ENCODE measurements at places on chromosomes 5 and 9. TPM values are rescaled to one million over a fixed set of nuclear protein-coding genes. Genes with fewer than 3 reads are reported as not detected.

STK10 gene
- total RNA-seq, result 45.1 TPM

PCDHA9 gene
- total RNA-seq, result 0.29 TPM

GKAP1 gene
- 14.0 TPM for total RNA-seq

CNTFR gene
- 23.0 TPM for total RNA-seq

DMRT2 gene
- not detected for total RNA-seq

FAM53C gene
- 29.2 TPM for total RNA-seq

EQTN gene
- total RNA-seq, result 0.32 TPM

GMCL2 gene
- not detected for total RNA-seq

DNA sequence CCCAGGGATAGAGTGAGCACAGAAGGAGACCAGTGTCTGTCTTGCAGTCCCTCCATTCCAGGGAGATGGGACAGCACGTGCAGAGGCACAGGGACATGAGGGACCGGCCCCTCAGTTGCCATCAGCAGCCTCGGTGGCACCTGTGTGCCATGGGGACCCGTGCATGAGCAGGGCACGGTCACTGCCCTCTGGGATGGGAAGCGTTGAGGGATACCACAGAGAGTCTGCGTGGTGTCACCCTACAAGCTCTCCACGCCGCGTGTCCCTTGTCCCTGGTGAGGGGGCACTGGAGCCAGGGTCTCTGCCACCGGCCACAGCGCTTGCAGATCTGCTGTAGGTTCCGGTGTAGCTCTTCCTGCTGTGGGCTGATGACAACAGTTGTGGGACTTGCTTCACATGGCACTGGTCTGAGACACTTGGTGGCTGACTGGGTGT is 108.1 kb downstream of the CACNA1B start:
- no peak for DNase-seq

DNA sequence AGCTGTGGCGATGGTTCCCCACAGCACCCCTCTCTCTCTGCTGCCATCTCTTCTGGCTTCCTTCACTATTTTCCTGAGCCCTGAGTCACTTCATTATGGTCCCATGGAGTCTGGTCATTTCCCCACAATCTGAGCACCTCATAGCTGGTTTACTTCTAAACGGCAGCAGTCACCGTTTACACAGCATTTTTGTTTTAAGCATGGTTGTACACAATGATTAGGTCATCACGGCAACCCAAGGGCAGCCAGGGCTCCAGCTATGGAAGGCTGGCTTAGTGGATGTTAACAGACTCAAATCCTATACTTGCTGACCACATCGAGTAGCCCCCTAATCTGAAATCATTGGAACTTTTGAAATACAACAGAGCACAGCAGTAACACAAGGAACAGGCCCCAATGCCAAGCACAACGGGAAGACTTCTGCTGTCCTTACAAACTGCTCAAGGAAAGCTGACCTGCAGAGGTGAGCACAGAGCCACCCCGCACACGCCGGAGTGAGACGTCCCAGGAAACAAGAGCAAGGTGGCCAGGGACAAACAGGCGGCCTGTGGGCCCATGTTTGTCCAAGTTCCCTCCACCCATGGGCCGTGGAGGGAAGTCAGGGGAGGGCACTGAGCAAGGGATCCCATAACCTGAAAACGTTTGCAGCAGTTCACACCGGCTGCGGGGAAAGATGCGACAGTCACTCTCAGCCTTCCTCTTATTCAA is 22.9 kb downstream of the CAMSAP1 start:
- no peak for DNase-seq

DNA sequence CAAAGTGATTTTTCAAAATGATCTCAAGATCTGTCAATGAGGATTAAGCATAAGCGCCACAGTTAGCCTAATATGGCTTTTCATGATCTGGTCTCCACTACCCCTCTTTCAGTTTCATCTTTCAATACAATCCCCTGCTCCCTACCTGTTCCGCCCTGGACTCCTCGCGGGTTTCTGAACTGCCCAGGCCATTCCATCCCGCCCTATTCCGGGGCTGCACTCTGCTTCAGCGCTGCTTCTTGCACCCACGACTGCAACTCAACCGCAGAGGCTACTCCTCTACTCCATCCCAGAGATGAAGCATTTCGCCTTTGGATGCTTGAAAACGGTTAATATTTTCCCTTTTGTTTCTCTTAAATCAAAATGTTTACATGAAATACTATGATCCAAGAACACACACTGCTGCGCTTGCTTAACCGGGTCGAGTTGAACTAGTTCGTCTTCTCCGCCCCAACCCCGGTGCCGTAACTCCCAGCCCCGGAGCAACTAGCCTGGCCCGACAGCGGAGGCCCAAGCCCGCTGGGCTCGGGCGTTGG is 716 bp upstream of the OTULIN start:
- no peak for DNase-seq

DNA sequence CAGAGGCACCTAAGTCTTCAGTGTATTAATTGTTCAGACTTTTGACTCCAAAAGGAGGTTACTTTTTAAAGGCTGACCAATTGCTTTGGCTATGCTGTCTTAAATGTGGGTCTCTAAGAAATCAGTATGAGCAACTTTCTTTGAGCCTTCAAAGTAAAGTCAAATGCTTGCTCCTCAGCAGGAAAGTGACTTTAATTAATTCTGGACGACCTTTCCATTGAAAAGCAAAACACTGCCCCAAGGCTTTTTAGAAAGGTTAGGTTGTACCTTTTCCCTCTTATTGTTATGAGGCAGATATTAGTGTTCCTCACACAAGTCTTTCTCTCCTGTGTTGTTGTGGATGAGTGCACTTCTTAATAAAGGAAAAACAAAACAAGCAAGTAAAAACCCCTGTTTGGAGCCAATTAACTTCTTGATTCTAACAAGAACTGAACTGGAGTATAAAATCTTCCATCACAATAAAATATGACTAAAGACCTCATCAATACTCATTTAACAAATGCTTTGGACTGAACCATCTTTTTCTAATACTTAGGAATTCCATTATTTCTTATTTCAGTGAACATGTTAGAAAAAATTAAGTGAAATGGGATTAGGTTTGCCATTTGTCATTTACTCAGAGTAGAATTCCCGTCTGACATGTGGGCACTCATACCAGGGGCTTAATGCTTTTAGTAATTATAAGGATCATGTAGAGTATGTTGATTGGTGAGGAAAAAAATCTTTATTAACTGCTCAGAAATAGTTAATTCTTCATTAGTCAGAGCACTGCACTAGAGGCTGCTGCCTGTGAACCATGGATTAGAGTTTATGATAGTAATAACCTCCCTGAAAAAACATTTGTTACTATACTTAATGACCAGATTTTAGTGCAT is 159.1 kb upstream of the ZNF608 start:
- DNase-seq, result no peak

- DNase-seq, result no peak
Observed at GRCh38 chr9:130868230-130868629, 28.4 kb downstream of the QRFP start.

DNA sequence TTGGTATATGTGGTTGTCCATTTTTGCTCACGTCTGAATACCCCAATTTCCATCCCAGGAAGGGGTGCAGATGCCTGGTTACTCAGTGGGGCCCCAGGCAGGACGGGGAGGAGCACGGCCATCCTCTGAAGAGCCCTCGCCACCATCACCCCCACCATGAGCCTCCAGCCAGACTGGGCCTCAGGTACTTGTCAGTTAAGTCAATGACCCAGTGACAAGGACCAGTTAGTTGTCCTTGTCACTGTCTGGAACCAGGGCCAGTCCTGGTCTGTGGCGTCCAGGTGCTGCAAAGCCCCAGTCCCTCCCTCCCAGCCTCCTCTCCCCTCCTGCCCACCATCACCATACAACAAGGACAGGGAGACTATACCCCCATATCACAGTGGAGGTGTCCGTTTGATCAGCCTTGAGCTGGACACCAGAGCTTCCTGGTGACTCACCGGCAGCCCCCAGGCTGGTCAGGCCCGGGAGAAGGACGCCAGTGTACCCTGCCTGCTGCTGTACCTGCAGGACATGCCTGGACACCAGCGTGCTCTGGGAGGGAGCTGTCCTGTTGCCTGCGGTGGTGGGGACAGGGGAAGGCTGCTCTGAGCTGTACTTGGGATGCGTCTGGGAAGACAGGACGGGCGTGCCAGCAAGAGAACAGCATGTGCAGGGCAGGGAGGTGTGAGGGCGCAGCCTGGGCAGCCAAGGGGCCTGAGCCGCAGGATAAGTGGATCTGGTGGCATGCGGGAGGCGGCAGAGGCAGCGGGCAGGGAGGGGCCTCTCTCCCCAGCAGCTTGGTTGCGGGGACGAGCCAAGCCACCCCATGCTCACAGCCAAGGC is 32.6 kb upstream of the TTLL11 start:
- DNase-seq, result no peak

GRCh38 chr5:88671505-88672499 is 211.2 kb downstream of the MEF2C start:
- no peak for DNase-seq

DNA sequence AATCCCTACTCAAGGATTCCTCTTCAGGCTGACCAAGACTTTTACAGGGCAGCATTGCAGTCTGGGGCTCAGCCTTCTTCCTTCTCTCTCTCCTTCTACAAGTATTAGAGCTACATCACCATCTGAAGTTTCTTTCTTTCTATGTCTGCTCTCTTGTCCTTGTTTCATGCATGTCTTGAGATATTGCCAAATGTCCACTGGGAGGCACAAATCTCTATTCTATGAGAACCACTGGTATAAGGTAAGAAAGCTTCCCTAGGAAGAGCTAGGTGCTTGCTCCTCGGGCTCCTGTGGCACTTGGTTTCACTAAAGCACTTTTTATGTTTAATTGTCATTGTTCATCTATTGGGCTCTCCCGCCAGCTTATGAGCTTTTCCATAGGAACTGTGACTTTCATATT is 289.2 kb upstream of the PCSK5 start:
- DNase-seq, result no peak

DNA sequence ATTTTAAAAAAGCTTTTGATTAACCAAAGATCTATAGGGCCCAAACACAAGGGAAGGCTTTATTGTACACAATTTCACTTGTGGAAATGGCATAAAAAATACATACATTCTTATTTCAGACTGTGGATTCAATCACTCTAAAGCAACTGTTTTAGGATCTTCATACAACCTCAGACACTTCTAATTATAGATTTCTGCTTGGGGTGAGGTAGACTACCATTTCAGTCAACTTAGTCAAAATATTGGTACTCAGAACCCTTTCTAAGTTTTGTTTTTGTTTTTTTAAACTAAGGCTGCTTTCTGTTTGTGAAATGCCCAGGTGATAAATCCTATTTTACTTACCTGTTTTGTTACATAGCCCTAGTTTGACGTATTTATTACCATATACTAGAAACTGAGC is 284.5 kb upstream of the RASA1 start:
- DNase-seq, result no peak

- no peak for DNase-seq
Observed at GRCh38 chr5:149605354-149605997, 24.2 kb downstream of the ARHGEF37 start.

GRCh38 chr9:127170103-127170502 is 47.7 kb upstream of the ANGPTL2 start:
- no peak for DNase-seq

DNA sequence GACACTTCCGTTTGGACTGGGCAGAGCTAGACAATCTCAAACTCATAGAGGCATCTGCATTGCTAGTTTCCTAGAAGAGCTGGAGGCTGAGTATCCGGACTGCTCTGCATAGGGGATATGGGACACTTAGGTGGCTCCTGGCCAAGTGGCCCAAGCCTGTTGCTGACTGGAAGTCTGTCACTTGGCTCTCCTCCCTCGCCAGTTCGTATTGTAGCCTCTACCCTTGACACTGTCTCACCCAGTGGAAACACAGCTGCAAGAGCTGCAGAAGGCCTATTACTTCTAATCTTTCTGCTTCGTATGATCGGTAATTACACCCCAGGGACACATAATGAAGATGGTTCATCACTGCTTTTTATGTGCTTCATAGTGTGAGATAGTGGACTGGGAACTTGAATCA is 34.7 kb downstream of the ITGA1 start:
- DNase-seq, result no peak

DNA sequence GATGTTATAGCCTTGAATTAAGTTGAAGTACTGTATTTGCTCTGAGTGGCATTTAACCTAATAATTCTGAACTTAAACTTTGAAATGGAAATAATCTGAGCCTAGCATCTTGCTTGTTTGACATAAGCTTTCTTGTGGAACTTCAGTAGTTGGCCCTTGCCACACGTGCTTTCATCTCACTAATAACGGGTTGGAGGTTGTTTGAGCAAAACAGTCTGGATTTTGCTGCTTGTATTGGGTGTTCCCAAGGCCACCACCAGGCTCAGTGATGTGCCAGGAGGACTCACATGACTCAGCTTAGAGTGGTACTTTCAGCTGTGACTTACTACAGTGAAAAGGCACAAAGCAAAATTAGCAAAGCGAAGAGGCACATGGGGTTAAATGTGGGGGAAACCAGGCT is 35.7 kb downstream of the SECISBP2 start:
- DNase-seq, result no peak

GRCh38 chr5:58491216-58491892 is at the start of gene GAPT:
TSS of gene GAPT (plus strand) at chr5:58491435. CDS start at chr5:58494537, 3,102 bp downstream.
- DNase-seq, result no peak

DNA sequence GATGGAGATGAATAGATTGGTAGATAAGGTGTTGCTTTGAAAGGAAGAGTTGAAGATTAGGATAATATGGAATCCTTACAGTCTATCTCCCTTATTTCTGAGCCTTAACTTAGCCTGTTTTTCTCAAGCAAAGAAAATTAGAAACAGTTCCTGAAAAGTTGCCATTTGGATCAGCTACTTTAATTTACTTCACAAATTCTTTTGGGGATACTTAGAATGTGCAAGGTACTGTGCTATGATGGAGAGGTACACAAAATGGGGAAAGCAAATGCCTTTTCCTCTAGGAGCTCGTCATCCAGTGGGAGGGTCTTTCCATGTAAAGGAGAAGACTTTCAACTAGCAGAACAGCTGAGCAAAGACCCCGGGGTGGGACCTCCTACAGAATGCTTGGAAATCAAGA is 51.1 kb upstream of the SMARCA2 start:
- DNase-seq, result no peak

DNA sequence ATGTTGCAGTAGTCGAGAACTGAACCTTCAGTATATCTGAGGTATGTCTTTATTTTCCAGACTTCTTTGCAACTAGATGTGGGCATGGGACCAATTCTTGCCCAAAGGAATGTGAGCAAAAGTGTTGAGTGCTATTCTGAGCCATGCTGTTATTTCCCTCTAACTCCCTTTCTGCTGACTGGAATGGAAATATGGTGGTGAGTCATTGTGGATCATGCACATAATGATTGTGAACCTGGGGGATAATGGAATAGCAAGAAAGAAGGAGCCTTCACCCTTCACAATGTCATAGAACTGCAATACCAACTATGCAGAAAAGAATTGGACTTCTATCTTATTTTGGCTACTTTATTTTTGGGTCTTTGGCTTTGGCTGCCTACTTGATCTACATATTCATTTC is 10.3 kb upstream of the DOCK2 start:
- DNase-seq, result no peak

GRCh38 chr5:108728566-108729241 is 19.0 kb upstream of the FER start:
- DNase-seq, result no peak

DNA sequence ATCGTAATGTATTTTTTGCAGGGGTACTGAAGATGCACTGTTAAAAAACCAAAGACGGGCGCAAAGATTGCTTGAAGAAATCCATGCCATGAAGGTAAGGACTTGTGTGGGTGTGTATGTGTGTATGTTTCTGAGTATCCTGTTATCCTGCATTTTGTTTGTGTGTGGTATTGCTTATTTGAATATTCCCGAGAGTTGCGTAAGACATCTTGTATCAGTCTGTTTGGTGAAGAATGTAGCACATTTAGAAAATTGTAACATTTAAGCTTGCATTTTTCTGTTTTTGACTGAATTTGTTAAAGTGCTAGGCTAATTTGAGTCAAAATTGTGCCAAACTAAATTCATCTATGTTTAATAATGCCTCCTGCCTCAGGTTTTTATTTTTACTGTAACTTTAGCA is 13.5 kb downstream of the SRFBP1 start:
- DNase-seq, result no peak

- DNase-seq, result no peak
Observed at GRCh38 chr9:93020771-93021670, 37.5 kb upstream of the SUSD3 start.
